ENCODE measurements at places on chromosomes 7 and 10.

DNA sequence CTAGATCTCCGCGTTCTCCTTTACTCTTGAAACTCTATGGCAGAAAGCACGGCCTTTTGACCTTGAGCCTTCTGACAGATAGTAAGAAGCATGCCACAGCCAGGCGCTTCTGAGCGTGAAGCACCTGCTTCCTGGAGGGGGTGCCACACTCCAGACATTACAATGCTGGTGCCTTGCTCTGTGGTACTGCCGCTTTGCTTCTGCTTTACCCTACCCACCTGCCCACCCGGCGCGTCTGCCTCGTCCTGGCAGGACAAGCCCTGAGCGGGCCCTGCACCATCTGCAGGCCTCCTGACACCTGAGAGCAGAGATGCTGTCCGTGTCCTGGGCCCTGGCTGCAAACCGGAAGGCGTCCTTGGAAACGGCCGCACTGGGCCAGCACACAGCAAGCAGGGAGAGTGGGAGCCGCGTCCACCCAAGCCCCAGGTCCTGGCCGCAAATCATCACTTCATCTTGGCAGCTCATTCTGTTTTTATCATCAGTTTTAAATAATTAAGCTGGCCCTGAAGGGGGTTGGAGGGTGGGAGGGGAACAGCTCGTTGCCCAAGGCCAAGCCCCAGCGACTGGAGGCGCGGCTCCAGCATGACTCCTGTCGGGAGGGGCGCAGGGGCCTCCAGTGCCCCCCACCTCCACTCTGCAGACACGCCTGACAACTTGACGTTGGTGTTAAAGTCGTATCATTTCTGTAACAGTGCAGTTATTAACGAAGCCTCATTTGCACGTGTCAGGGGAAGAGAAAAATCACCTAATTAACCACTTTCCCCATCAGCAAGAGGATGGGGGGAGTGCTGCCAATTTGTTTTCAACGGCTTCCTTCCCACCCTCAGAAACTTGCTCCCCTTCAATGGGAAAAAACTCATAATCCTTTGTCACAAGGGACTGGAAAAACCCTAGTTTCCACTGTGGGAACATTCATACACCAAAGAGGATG, 132.2 kb downstream of the MAD1L1 start:
- no peak for DNase-seq

DNA sequence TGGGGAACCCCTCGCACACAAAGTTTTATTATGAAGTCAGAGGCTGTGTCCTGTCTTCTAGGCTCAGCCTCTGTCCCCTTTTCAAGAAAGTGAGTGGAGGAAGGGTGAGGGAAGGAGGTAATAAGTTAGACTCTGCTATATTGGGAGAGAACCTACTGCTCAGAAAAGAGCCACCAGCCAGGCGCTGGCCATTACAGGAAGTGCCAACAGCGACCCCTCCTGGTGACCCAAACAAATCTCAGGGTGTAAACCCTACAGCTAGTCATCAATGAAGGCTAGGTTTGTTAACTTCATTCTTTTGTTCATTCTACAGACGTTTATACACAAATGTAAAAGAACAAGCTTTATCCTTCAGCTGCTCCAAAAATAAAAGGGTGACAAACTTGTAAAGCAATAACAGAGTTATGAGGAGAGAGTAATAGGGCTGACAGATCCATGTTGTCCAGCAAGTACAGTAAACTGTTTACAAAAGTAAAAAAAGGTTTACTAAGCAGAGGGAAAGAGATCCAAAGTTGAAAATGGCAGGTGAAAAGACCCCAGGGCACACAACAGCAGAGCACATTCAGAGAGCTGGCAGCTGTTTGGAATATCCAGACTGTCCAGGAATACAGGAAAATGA, 82.7 kb downstream of the FAM204A start:
- DNase-seq: peak; percentile 72

DNA sequence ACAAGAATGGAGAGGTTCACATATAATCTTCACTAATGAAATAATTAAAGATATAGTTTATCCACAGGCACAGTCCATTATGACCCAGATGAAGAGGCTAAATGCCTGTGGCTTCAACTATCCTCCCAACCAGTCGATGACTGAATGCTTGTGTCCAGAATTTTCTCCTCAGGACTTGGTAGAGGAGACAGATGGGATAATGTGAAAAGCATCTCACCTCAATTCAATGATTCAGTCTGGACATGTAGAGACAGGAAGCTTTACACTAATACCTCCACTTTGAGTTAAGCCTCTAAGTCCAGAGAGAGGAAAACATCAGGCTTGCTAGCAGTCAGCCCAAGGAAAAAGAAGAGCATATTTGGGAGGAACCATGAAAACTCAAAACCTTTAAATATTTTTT, 59.1 kb upstream of the COL1A2 start:
- DNase-seq: no peak

- DNase-seq: no peak
These were observed 4.5 kb downstream of the NEUROG3 start for GRCh38 chr10:69568472-69569395.

GRCh38 chr10:1061930-1062774, 6.0 kb downstream of the WDR37 start:
- DNase-seq: no peak

GRCh38 chr7:111730476-111731300, 168.4 kb upstream of the IMMP2L start:
- no peak for DNase-seq

DNA sequence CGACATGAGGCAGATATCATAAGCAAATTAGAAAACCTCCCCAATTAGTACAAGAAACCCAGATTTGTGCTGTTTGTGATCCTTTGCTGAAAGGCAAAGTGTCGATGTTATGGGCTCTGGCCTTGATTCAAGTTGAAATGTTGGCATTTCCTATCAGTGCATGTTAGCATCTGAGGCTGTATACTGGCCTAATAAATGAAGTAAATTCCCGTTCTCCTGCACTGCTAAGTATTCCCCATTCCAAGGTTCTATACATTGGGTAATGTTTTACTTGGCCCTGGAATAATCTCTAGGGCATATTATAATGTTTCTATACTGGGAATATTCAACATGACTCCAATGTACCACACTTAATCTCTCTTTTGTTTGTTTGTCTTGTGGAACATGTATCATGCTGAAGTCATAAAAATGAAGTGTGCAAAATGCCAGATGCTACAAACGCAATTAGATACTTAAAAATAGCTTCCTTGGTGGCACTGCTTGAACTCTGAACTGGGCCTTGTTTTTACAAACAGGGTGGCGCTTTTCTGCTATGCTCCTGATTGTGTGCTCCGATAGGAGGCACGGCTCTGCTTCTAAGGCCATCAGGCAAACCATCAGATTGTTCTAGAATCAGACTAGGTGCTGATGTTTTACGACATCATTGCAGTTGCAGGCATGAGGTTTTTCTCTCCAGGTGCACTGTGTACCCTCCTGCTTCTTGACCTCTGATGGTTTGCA, 156.7 kb upstream of the TCF7L2 start:
- DNase-seq: no peak

- DNase-seq: no peak
These were observed 333.1 kb downstream of the DNAJB6 start for GRCh38 chr7:157669768-157670351.

GRCh38 chr7:117791877-117792780, 81.1 kb downstream of the CTTNBP2 start:
- no peak for DNase-seq

- no peak for DNase-seq
These were observed 52.5 kb downstream of the NCAPG2 start for GRCh38 chr7:158651968-158652565.

- no peak for DNase-seq
These were observed 18.2 kb downstream of the CCDC6 start for GRCh38 chr10:59887972-59888640.

GRCh38 chr7:137847568-137848050, 835 bp upstream of the DGKI start:
- DNase-seq: peak; percentile 13

GRCh38 chr10:101716891-101717659, 22.1 kb upstream of the FBXW4 start:
- no peak for DNase-seq

- DNase-seq: no peak
These were observed 7.0 kb upstream of the PANK1 start for GRCh38 chr10:89651916-89652573.

- peak; percentile 70 for DNase-seq
These were observed 799 bp downstream of the VAX1 start for GRCh38 chr10:117137031-117137910.
